ENCODE measurements at places on chromosomes 3 and 15.

- DNase-seq, result no peak
These were observed 376.5 kb upstream of the KCNMB2 start for GRCh38 chr3:178159691-178160220.

DNA sequence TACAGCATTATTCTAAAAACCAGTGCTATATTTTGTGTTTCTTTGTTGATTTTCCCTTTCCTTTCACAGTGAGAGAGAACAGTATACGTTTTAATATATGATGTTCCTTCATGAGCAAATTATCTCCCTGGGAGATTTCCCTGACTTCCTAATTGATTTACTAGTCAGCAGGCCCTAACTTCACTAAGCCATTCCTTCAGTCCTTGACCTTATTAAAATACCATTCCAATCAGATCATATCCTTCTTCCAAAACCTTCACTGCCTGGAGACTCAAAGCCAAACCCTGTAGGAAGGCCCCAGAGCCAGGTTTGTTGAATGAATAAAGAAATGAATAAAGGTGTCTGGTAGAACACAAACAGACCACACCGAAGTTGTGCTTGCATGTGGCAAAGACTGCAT, 43.8 kb upstream of the ARHGEF3 start:
- DNase-seq, result no peak

DNA sequence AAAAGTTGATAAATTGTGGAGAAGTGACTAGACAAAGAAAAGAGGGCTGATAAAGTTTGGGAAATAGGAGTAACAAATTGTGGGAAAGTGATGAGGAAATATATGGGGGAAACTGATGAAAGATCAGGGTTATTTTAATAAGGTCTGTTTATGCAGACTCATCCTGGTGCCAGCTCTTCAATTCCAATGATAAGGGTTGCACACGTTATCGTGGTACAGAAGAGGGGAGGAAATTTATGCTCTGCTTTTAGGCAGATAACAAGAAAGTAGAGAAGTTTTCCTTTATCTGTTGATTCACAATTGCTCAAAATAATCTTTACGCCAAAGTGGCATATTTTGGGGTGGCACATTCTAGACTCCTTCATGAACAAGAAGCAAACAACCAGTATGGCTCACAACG, 32.1 kb upstream of the LIPC start:
- DNase-seq, result no peak

DNA sequence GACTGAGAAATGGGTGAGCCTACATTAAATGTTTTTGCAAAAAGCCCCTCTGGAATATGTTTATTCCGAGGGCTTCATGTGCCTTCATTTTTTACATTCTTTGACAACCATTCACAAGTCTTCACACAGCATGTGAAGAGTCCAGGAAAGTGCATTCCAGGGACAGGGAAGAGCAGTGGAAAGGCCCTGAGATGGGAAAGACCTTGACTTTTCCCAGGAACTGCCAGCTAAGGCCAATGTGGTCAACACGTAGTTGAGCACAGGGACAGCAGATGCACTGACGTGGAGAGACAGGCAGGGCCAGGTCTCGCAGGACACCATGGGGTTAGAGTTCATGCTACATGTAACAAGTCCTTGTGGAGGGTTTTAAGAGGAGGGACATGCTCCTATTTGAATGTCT, 21.7 kb downstream of the SSR3 start:
- no peak for DNase-seq

- peak; percentile 27 for DNase-seq
These were observed 335.8 kb downstream of the MECOM start for GRCh38 chr3:169327546-169328356.

DNA sequence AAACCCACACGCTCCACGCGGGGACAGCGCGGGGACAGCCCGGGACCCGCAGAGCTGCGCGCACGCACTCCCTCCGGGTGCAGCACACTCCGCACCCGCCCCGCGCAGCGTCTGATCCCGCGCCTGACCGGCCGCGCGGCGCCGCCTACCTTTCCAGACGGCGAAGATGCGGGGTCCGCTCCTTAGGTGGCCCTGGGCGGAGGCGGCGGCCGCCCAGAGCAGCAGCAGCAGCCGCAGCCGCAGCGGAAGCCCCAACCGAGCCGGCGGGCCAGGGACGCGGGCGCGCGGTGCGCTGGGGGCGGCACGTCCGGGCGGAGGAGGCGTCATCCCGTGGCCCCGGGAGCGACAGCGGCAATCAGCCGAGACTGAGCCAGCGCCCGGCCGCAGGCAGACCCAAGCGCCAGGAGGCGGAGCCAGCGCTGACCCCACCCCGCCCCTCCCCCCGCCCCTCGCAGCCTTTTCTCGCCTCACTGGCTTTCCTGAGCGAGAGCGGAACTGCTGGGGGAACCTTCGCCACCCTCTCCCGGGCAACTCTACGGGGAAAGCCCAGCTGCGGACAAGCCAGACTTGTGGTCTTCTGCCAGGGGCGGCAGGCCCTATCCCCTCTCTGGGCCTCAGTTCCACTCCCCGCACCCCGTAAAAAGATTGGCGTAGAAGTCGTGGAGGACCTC, at the start of gene SEMA7A:
SEMA7A (minus strand) TSS at position 367 of the 671 bp plus-strand sequence; CDS start at position 327, 40 bp downstream.
- DNase-seq, result peak; percentile 91

DNA sequence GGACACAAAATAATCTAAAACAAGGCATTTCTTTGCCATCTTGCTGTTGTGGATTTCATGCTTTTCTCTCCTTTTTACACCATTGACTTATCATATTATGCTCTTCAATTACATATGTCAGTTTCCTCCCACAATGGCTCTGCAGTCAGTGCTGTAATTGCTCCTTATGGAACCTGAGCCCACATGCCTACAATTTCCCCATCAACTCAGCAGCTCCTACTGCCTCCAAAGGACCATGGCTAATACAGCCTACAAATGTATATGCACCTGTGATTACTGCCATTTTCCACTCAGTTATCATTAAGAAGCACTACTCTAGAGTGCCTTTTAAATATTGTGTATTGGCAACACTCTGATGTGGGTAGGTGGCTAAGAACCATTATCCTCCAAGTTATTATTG, 30.8 kb downstream of the RTP4 start:
- no peak for DNase-seq

GRCh38 chr3:122948408-122948807, 79.2 kb downstream of the SEMA5B start:
- no peak for DNase-seq

DNA sequence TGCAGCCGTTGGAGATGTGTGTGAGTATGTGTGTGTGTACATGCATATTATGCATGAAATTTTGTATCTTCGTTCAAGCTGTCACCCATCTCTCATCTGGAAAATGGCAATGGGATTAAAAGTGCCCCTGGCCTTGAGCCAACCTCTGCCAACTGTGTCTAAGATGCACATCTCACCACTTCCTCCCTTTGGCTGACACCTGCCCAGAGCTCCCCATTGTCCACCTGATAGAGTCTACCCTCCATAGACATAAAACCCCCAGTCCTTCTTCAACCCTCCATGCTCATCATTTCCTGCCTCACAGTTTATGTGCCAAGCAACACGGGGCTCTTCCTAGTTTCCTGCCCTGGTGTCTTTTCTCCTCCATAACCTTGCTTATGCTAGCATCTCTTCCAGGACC, 187.5 kb upstream of the HES1 start:
- no peak for DNase-seq

DNA sequence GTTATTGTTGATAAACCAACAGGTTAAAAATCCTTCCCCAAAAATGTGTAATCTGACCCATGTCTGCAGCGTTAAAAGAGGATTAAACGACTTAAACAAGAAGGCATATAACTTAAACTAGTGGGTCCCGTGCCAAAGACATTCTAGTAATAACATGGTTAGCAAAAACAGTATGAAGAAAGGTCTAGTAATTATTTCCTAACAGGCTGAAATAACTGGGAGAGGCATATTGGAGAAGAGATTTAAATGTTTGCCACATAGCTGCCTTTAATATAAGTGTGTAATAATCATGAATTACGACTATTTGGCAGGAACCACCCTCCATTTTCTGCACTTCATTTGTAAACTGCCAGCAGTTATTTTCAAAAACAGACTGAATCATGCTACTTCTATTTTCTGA, 67.7 kb upstream of the CSPG5 start:
- peak; percentile 30 for DNase-seq

DNA sequence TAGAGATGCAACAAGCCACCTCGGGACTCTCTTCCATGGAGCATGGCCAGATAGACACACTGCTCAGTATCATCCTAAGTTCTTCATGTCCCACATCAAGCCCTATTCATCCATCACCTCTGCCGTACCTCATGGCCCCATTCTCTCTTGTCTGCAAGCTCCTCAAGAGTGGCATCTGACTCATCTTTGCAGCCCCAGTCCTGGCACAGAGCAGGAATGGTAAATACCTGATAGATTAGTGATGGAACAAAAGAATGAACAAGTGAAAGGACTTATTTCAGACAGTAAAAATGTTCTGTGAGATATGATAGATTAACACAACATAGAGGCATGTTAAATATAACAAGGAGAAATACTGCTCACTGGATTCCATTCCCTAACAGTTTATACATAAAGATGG, 176.4 kb downstream of the ISL2 start:
- DNase-seq, result no peak

DNA sequence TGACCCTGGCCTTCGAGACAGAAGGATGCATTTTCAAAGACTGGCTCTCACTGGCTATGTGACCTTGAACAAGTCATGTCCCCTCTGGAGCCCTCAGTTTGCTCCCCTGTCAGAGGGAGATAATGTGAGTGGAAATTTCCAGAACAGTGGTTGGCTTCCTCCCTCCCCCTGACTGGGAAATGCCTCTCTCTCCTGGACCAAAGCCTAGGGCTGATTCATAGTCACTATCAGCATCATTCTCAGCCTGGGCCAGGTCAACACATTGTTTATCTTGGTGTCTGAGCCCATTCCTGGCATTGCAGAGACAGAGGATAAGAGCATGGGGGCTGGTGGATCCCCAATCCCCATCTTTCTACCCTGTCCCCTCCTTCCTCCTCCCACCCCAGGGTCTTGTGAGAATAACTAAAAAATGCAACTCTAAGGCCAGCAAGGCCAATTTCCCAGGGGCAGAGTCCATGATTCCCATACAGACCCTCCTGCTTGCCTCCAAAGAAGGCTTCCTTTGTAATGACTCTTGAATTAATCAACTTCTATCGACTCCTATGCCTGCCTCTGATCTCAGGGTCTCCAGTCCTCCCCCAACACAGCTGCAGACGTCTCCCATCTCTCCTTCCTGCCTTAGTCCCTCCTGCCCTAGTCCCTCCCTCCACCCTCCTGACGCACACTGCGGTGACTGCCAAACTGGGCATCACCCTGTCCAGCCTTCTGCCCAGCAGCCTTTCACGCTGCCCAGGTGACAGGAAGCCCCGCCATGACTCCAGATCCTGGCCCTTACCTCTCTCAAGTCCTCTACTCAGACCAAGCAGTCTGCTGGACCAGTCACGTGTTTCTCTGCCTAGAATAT, 35.4 kb upstream of the CORO2B start:
- peak; percentile 36 for DNase-seq

DNA sequence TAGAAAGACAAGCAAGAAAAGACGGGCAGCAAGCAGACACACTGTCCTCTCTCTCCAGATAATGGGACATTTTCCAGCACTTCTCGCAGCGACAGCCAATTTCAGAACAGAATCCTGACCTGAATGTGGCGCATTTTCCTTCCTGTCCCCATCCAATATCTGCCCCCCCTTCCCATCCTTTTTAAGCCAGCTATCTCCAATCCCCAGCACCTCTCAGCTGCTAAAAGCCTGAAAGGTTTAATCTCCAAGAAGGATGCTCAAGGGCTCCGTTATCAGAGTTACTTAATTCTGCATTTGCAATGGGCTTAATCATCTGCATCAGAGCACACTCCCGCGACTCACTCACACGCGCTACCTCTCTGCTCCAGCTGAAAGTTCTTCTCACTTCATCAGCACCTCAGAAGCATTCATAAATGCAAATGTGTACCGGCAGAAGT, 50.5 kb downstream of the SRGAP3 start:
- peak; percentile 62 for DNase-seq

DNA sequence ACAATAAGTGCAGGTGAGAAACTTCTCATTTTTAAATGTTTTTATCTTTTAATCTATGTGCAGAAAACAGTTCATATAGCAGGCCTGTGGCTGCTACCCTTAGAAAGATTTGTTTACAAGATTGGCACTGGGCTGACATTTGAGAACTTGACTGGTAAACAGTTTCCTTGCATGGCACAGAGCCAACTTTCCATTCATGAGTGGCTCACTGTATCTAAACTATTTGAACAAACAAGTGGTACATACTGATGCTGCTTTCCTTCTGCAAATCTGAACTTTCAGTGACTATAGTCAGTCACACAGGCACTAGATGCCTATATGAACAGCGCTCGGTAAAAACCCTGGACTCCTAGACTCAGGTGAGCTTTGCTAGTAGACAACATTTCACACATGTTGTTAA, 6.3 kb upstream of the GTPBP8 start:
- DNase-seq, result no peak

- DNase-seq, result no peak
These were observed 38.1 kb downstream of the TRAK1 start for GRCh38 chr3:42129014-42129953.

DNA sequence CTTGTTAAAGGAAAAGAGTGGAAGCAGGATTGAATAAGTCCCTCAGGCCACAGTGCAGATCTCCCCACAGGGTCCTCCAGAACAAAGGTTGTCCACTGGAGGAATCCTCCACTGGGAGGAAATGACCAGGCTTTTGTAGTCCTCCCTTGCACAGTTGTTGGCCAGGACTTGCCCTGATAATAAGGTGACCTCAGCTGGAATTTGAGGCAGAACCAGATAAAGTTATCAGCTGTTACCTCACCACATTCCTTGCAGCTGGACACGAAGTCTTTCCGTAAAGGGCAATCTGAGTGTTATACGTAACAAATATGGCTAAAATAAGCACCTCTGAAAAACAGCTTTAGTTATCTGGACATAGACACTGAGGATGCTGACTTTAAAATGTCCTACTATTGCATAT, 83.5 kb upstream of the NAALADL2 start:
- DNase-seq, result no peak

DNA sequence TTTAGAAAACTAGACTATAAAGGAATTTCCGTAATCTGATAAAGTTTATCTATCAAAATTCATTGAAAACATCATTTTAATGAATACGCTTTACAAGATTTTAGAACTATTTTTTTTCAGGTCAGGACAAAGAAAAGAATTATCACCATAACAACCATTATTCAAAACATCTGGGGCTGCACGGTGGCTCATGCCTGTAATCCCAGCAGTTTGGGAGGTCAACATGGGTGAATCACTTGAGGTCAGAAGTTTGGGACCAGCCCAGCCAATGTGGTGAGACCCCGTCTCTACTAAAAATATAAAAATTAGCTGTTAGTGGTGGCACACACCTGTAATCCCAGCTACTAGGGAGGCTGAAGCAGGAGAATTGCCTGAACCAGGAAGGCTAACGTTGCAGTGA, 260.4 kb downstream of the WNT5A start:
- DNase-seq, result no peak

DNA sequence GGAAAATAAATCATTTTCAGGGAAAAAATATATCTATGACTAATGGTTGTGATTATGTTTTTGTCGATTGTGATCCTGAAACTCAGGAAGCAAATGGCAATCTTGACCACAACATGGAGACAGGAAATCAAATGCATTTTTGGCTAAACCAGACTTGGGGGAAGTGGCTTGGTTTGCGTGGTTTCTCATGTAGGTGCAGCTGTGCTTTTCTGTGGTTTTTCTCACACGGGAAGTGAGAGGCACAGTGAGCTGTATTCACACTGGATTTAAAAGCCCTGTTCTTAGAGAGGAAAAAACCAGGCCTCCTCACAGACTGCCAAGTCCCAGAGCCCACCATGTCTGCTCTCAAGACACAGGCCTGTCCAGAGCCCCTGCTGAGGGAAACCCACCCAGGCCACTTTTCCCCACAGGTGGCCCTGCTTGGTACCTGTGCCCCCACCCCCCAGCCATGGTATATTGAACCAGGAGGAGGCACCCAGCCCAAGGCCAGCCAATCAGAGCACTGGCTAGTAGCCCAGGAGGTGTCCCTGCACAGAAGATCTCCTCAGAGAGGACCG, 46.1 kb downstream of the BTD start:
- DNase-seq, result peak; percentile 75

- no peak for DNase-seq
These were observed 1.6 kb downstream of the NR2F2 start for GRCh38 chr15:96331945-96332636.
